Dermis lymphatic vessel endothelial cell (primary cell): ENCODE measurements at places on chromosomes 5 and 9. TPM values are rescaled to one million over a fixed set of nuclear protein-coding genes. Genes with fewer than 3 reads are reported as not detected.

TOR4A gene
- 24.7 and 25.0 TPM in 2 replicates for total RNA-seq

BAAT gene
- under 0.01 TPM in 1 of 2 replicates, not detected in the other for total RNA-seq

SPINK7 gene
- not detected in 2 replicates for total RNA-seq

GADD45G gene
- 0.09 and 0.11 TPM in 2 replicates for total RNA-seq

EXOSC2 gene
- total RNA-seq = 16.8 and 28.3 TPM in 2 replicates

SPARC gene
- 330 and 676 TPM in 2 replicates for total RNA-seq

PAPPA gene
- total RNA-seq = 0.09 and 0.22 TPM in 2 replicates

ARID3C gene
- under 0.01 and 0.09 TPM in 2 replicates for total RNA-seq

ELAVL2 gene
- total RNA-seq = 0.22 and 0.26 TPM in 2 replicates

KCNV2 gene
- not detected in 2 replicates for total RNA-seq

ICE1 gene
- 19.9 and 27.2 TPM in 2 replicates for total RNA-seq

AK6 gene
- total RNA-seq = 22.5 and 27.1 TPM in 2 replicates

ANKS6 gene
- total RNA-seq = 9.3 and 21.6 TPM in 2 replicates

IFNB1 gene
- total RNA-seq = not detected in 2 replicates

CDC25C gene
- total RNA-seq = 0.98 and 1.4 TPM in 2 replicates

FOXI1 gene
- total RNA-seq = not detected in 2 replicates

OR13F1 gene
- not detected in 2 replicates for total RNA-seq

F2R gene
- 75.3 and 82.8 TPM in 2 replicates for total RNA-seq

NME5 gene
- total RNA-seq = 1.2 and 2.3 TPM in 2 replicates

PCDHB7 gene
- total RNA-seq = 0.87 and 1.8 TPM in 2 replicates

NPR3 gene
- 0.26 and 1.5 TPM in 2 replicates for total RNA-seq
